ENCODE measurements at places on chromosomes 2 and 18.

DNA sequence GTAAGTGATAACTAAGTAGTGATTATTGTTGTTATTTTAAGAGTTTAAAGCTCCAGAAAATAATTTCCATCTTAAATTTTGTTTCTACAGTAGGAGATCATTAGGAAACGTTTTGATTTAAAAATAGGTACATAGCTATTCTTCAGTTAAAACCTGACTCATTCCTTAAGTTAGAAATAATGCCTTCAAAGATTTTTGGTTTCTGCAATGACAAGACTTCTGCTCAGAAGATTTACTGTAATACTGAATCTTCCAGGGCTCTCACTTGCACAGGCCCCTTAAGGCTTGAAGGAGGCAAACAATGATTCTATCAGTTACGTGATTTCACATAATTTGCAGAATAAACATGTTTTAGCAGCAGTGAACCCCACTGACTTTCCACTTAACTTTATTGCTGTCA lies 333.7 kb downstream of the RAD51AP2 start:
- no peak for DNase-seq

GRCh38 chr2:102250278-102250821 lies 61.0 kb upstream of the IL1RL1 start:
- no peak for DNase-seq

DNA sequence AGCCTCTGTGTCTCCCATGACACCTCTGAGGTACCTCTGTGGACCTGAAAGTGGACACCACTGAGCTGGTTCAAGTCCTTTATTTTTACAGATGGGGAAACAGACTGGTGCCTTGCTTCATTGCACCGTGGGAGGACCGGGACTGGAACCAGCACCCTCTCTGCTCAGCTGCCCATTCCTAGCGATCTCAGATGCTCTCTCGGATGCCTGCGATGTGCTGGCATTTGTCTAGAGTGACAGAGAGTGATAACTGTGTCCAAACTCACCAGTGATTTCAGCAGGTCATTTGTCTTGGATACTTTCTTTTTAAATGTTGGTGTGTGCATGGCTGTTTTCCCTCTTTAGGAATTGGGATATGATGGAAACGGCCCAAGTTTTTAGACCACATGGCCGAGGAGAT lies 30.1 kb upstream of the LYPD6B start:
- no peak for DNase-seq

- DNase-seq: no peak
These were observed 237.6 kb upstream of the STON1 start for GRCh38 chr2:48292393-48292792.

- DNase-seq: no peak
These were observed 40.2 kb downstream of the SLC14A1 start for GRCh38 chr18:45764000-45764686.

Measured in lung (tissue), 17 donors.